ENCODE measurements at places on chromosomes 1 and 21.

GRCh38 chr1:87556326-87556725, 227.6 kb downstream of the LMO4 start:
- DNase-seq: no peak

DNA sequence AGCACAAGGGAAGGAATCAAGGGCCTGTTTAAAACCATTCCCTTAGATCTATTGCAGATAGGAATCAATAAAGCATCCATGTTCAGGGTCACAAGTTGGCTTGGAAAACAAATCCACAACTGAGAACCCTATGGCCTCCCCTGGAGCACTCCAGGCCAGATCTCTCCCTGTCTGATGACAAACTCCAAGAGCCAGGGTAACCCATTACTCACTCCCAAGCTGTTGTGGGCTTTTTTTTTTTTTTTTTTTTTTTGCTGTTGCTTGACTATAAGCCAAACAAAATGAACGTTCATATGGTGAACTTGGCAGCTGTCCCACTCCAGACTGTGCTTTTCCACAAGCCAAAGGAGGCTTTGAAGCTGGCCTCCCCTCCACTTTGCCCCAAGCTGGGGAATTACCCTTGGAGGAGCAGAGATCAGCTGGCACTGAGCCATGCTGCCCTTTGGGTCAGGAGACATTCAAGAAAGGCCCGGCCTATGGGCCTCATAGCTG, 35.7 kb upstream of the VAV3 start:
- no peak for DNase-seq

DNA sequence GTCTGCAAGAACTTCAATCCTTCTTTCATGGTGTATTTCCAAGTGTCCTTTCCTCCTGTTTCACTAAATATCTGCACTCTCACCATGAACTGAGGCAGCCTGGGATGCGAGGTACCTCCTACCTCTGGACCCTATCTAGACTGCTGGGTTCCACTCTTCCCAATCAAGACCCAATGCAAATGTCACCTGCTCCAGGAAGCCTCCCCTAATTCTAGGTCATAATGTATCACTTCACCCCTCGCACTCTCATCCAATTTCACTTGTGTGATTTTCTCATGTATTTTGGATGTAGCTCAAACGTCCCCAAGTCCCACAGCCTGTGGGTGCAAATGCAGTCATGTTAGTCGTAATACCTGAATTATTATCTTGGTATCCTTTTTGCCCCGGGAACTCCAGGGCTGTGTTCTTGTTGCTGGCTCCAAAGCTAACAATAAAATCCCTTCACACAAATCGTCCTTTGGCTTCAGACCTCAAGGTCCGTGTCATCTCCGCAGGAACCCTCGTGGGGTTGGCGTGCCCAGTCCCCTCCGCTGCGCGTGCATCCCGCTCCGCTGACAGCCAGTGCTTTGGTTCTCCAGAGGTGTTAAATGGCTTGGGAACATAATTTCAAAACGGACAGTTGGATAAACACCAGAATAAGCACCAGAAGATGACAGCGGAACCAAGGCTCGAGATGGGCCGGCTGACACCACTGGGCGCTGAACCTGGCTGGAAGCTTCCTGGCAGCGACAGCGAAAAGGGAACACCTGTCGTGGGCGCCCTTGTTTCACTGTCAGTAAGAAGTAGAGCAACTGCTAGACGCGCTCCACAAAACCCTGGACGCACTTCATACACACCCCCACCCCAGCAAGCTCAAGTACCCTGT, 1.0 kb upstream of the BACH1 start:
- no peak for DNase-seq

DNA sequence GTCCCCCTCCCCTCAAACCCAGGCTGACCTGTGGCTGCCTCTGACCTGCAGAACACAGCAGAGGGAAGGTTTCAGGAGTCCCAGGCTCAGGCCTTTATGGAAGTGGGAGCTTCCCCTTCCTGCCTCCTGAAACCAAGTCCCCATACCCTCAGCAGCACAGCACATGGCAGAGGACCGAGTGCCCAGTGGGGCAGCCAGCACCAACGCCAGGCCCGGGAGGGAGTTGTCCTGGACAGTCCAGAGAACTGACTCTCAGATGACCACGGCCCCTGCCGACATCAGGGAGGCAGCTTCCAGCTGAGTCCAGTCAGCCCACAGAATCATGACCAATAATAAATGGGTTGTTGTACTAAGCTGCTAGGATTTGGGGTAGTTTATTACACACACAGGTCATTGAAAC, 79.6 kb upstream of the ERG start:
- DNase-seq: no peak

DNA sequence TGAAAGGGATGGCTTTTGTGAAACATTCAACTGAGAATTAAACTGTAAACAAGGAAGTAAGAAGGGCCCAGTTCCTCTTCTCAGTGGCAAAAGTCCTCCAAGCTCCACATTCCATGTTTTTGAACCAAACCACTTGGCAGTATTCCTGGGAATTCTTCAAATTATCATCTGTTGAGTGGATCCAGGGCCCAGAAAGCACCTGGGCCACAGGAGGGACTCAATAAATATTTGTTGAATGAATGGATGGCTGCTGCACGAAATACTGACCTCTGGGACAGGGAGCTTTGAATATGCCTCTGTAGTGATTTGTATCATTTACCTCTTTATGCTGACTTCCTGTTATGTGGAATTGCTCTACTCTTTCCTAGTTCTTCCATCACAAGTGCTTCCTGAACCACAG, 4.7 kb downstream of the SLC35F3 start:
- DNase-seq: no peak

- no peak for DNase-seq
These were observed 126.1 kb downstream of the PLD5 start for GRCh38 chr1:242398351-242398750.

DNA sequence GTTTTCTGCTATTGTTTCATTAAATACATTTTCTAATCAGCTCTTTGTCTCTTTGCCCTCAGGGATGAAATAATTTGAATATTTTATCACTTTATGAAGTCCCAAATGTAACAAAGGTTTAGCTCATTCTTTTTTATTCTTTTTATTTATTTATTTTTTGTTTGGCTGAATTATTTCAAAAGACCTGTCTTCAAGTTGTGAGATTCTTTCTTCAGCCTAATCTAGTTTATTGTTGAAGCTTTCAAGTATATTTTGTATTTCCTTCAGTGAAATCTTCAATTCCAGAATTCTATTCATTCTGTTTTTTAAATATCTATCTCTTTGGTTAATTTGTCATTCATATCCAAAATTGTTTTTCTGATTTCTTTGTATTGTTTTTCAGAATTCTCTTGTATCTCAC, 10.8 kb downstream of the LY9 start:
- peak; percentile 25 for DNase-seq

GRCh38 chr21:41866274-41866809, 12.8 kb downstream of the PRDM15 start:
- no peak for DNase-seq

- no peak for DNase-seq
These were observed 52.4 kb upstream of the USP1 start for GRCh38 chr1:62384276-62385005.

- DNase-seq: no peak
These were observed 78.5 kb downstream of the FHAD1 start for GRCh38 chr1:15325375-15326085.

DNA sequence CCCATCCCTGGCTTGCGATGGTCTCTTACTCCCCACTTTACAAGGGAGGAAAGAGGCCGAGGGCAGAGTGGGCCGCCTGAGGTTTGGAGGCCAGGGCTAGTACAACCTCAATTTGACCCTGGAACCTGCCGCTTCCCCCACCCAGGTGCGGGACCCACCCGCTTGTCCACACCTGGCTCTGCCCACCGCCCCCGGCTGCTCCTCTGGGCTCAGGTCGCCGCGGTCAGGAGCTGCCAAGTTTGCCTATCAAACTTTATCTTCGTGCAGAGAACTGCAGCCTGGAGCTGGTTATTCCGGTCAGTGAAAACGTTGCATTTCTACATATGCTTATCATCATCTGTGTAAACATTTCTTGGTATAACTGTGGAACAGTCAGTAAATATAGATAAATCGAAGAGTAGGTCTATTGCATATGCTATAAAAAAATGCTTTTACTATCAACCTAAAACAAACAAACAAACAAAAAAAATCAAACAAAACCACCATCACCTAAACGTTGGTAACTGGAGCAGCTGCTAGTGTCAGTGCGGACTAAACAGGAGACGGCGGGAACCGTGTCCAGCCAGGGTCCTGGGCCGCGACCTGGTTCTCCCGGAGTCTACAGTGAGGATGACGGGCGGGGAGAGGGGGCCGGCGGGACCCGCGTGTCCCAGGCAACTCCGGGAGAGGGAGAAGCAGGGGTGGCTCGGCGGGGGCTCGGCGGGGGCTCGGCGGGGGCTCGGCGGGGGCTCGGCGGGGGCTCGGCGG, 906 bp upstream of the ADARB1 start:
- peak; percentile 13 for DNase-seq

DNA sequence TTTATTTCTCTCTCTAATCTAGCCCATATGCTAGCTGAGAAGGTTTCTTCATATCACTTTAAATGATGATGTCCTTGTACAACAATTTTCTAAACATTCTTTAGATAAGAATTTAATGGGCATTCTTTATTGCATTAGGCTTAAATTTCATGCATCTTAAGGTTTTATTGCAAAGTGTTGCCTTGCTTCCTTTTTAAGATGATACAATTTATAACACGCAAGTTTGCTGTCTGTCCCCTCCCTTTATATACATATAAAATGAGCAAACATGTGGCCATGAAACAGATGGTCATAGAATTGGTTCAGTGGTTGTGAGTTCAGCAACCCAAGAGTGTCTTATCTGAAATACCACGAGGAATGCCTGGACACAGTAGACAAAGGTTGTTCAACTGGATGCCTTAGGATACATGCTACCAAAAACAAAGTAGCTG, 12.1 kb downstream of the NBPF3 start:
- DNase-seq: no peak

GRCh38 chr1:77686796-77687518, 4.5 kb upstream of the ZZZ3 start:
- DNase-seq: no peak

Data from OCI-LY7 (cell line).